ENCODE measurements at places on chromosomes 3 and 15. TPM values are rescaled to one million over a fixed set of nuclear protein-coding genes. Genes with fewer than 3 reads are reported as not detected.

The GOLGA6D gene
- not detected for total RNA-seq

The MRAS gene
- total RNA-seq, result 55.4 TPM

The SAMD7 gene
- not detected for total RNA-seq

- H3K36me3 ChIP-seq, result peaks cover 33% of the 10 kb centered on the region
- H3K4me1 ChIP-seq, result peaks cover 13% of the 10 kb centered on the region
- no peak overlapping the region for H3K4me3 ChIP-seq
Measured at GRCh38 chr3:152466784-152467183, 198.1 kb downstream of the MBNL1 start.

- no peak overlapping the region for H3K27ac ChIP-seq
- H3K27me3 ChIP-seq, result no peaks in the 10 kb centered on the region
- no peaks in the 10 kb centered on the region for H3K4me1 ChIP-seq
- no peak for DNase-seq
- H3K36me3 ChIP-seq, result no peaks in the 10 kb centered on the region
- no peak overlapping the region for H3K4me3 ChIP-seq
Measured at GRCh38 chr15:96737408-96737807, 406.9 kb downstream of the NR2F2 start.

- H3K27ac ChIP-seq, result no peak overlapping the region
- H3K4me3 ChIP-seq, result no peak overlapping the region
- no peaks in the 10 kb centered on the region for H3K27me3 ChIP-seq
- no peaks in the 10 kb centered on the region for H3K36me3 ChIP-seq
- no peaks in the 10 kb centered on the region for H3K4me1 ChIP-seq
Measured at GRCh38 chr3:54783611-54784010, 144.2 kb downstream of the LRTM1 start.

DNA sequence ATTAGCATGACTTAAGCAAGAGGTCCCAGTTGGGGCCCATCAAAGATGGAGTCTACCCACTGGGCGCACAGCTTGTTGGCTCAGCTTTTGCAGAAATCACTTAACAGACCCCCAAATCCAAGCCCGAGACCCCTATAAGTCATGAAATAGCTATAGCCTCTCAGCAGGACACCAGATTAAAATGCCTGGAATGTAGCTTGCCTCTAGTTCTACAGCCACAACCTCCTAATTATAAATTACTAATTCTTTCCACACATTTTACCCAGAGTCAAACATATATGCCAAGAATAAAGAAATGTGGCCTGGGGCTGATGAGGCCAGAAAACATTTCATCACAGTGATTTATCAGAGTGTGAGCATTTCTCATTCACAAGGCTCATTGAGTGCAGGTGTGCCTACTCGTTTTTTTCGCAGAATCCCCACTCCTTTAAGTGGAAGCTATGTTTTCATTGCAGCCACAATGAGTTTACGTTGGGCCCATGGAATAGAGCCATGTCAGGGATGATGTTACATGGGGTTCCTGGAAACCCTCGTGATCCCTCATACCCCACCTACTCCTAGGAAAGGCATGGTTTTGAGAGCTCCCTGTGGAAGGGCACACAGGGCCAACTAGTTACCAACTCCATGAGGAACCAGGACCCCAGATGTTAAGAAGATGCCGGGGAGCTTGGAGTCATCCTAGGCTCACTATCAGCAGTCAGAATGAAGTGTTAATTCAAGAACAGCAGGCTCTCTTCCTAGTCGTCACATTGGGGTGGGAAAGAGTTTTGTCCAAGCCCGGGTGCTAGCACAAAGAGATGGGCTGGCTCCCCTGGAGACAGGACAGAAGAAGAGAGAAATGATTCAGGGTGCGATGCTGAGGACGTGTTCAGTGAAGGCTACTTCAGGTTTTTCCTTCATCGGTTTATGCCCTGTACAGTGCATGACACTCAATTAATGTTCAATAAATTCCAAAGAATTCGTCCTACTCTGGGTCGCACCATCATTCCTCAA lies 90.2 kb upstream of the ABHD17C start:
- H3K4me3 ChIP-seq, result no peak overlapping the region
- no peaks in the 10 kb centered on the region for H3K27me3 ChIP-seq
- H3K27ac ChIP-seq, result no peak overlapping the region
- H3K4me1 ChIP-seq, result peaks cover 23% of the 10 kb centered on the region
- no peaks in the 10 kb centered on the region for H3K36me3 ChIP-seq

- no peaks in the 10 kb centered on the region for H3K36me3 ChIP-seq
- H3K27ac ChIP-seq, result no peak overlapping the region
- H3K4me1 ChIP-seq, result no peaks in the 10 kb centered on the region
- no peaks in the 10 kb centered on the region for H3K27me3 ChIP-seq
- no peak overlapping the region for H3K4me3 ChIP-seq
- no peak for DNase-seq
Measured at GRCh38 chr3:152780553-152780952, 54.4 kb upstream of the P2RY1 start.

DNA sequence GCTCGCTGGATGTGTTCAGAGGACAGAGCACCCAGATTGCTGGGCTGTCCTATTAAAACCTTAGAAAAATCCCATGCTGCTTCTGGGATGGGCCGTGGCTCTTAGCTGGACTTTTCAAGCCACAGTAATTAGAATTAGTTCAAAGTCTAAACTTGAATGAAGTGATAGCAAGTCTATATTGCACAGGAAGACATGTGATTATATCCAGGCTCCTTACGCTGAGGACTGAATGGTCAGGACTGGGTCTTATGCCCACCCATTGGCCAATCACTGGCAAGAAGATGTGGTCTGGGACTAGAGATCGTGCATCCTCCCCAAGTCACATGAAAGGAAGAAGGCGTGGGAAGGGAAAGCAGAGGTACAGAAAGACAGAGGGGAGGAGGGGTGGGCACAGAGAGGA lies 227.6 kb downstream of the FAM43A start:
- DNase-seq, result no peak
- H3K4me3 ChIP-seq, result no peak overlapping the region
- H3K27ac ChIP-seq, result no peak overlapping the region
- no peaks in the 10 kb centered on the region for H3K36me3 ChIP-seq
- H3K4me1 ChIP-seq, result no peaks in the 10 kb centered on the region
- H3K27me3 ChIP-seq, result no peaks in the 10 kb centered on the region

GRCh38 chr3:132268956-132269355 lies 48.3 kb upstream of the ACP3 start:
- no peak overlapping the region for H3K27ac ChIP-seq
- DNase-seq, result no peak
- H3K4me1 ChIP-seq, result peaks cover 3% of the 10 kb centered on the region

- H3K27me3 ChIP-seq, result no peaks in the 10 kb centered on the region
- H3K27ac ChIP-seq, result peak overlapping the region; percentile 90
- no peak for DNase-seq
- no peak overlapping the region for H3K4me3 ChIP-seq
Measured at GRCh38 chr3:195151866-195152541, 119.0 kb downstream of the XXYLT1 start.

DNA sequence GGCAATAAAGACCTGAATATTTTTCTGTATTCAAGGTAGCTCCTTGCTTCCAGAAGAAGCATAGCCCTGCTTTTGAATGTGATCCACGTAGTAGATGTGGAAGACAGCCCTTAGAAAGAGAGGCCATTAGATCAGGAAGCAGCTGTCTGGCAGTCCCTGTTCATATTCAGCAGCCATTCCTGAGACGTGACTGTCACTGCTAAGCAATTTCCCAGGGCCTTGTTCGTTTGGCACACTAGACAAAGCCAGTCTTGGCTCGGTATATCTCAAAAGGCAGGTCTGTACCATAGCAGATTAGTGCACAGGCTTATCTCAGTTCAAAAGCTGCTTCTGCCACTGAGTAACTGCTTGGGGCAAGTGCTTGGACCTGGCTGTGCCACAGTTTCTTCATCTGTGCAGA lies 287.8 kb upstream of the MCTP2 start:
- no peaks in the 10 kb centered on the region for H3K4me1 ChIP-seq
- no peak overlapping the region for H3K27ac ChIP-seq
- no peak for DNase-seq

DNA sequence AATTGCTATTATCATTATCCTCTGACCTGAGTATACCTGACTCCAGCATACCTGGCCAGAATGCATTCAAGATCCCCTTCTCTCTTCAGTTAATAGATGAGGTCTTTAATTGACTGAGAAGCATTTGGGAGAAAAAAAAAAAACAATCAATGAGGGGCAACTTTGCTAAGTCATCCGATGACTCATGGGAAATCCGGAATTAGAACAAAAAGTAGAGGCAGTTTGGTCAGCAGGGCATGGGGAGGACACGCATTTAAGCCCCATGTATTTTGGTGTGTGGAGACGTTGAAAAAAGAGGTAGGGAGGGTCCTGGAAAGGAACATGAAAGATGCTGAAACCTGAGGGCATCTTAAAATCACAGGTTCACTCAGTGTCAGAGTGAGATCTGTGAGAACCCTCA lies 256.2 kb downstream of the RORA start:
- no peaks in the 10 kb centered on the region for H3K36me3 ChIP-seq
- DNase-seq, result no peak
- H3K27me3 ChIP-seq, result no peaks in the 10 kb centered on the region
- no peaks in the 10 kb centered on the region for H3K4me1 ChIP-seq
- H3K4me3 ChIP-seq, result no peak overlapping the region
- no peak overlapping the region for H3K27ac ChIP-seq
